ENCODE measurements at places on chromosomes 3 and 15. TPM values are rescaled to one million over a fixed set of nuclear protein-coding genes. Genes with fewer than 3 reads are reported as not detected.

Gene DPH3
- 6.9 TPM for polyA plus RNA-seq

GRCh38 chr3:25906132-25906906 lies 116.4 kb downstream of the OXSM start:
- DNase-seq = no peak
- no peak overlapping the region for H3K27ac ChIP-seq
- H3K4me1 ChIP-seq = no peaks in the 10 kb centered on the region
- no peaks in the 10 kb centered on the region for H3K27me3 ChIP-seq
- H3K4me3 ChIP-seq = no peak overlapping the region

GRCh38 chr3:171397089-171397488 lies 63.1 kb downstream of the TNIK start:
- H3K4me1 ChIP-seq = peaks cover 29% of the 10 kb centered on the region
- H3K27me3 ChIP-seq = no peaks in the 10 kb centered on the region
- H3K36me3 ChIP-seq = no peaks in the 10 kb centered on the region
- DNase-seq = no peak

GRCh38 chr3:119018690-119019463 lies 15.8 kb downstream of the IGSF11 start:
- no peaks in the 10 kb centered on the region for H3K4me1 ChIP-seq
- H3K27ac ChIP-seq = no peak overlapping the region
- H3K36me3 ChIP-seq = no peaks in the 10 kb centered on the region
- no peaks in the 10 kb centered on the region for H3K27me3 ChIP-seq

Gene ISLR
- not detected for polyA plus RNA-seq

- H3K27ac ChIP-seq = no peak overlapping the region
- DNase-seq = no peak
- H3K4me1 ChIP-seq = no peaks in the 10 kb centered on the region
- no peaks in the 10 kb centered on the region for H3K36me3 ChIP-seq
- H3K4me3 ChIP-seq = no peak overlapping the region
Measured at GRCh38 chr3:55876560-55876959, 389.5 kb upstream of the WNT5A start.

- peak; percentile 51 for DNase-seq
- H3K27ac ChIP-seq = peak overlapping the region; percentile 60
- peaks cover 21% of the 10 kb centered on the region for H3K4me1 ChIP-seq
Measured at GRCh38 chr3:130968221-130968620, 58.4 kb downstream of the ASTE1 start.

Gene IL17RE
- polyA plus RNA-seq = 1.6 TPM

DNA sequence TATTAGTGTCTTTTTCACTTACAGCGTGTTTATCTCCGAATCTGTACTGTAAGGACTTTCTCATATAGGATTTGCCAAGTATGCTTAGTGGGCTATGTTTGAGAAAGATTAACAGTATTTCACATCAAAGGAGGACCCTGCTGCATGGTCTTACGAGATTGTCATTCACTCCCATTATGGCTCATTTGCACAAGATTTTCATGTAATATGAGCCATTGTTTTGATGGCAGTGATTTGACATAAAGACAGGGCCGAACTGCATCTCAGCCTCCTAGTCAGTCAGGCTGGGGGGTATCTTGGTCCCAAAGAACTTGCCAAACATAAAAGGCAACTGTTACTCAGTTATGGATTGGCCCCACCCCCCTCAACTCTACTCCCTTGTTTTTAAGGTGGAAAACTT lies 205.9 kb downstream of the ZIC1 start:
- no peak for DNase-seq
- peaks cover under 1% of the 10 kb centered on the region for H3K27me3 ChIP-seq
- no peaks in the 10 kb centered on the region for H3K36me3 ChIP-seq
- no peaks in the 10 kb centered on the region for H3K4me1 ChIP-seq
- H3K4me3 ChIP-seq = no peak overlapping the region
- H3K27ac ChIP-seq = no peak overlapping the region

Gene GHSR
- polyA plus RNA-seq = not detected

Gene ESYT3
- polyA plus RNA-seq = not detected

- H3K4me1 ChIP-seq = no peaks in the 10 kb centered on the region
- DNase-seq = no peak
- no peaks in the 10 kb centered on the region for H3K27me3 ChIP-seq
- no peaks in the 10 kb centered on the region for H3K36me3 ChIP-seq
- H3K4me3 ChIP-seq = no peak overlapping the region
Measured at GRCh38 chr15:49860101-49860500, 239.3 kb downstream of the DTWD1 start.

DNA sequence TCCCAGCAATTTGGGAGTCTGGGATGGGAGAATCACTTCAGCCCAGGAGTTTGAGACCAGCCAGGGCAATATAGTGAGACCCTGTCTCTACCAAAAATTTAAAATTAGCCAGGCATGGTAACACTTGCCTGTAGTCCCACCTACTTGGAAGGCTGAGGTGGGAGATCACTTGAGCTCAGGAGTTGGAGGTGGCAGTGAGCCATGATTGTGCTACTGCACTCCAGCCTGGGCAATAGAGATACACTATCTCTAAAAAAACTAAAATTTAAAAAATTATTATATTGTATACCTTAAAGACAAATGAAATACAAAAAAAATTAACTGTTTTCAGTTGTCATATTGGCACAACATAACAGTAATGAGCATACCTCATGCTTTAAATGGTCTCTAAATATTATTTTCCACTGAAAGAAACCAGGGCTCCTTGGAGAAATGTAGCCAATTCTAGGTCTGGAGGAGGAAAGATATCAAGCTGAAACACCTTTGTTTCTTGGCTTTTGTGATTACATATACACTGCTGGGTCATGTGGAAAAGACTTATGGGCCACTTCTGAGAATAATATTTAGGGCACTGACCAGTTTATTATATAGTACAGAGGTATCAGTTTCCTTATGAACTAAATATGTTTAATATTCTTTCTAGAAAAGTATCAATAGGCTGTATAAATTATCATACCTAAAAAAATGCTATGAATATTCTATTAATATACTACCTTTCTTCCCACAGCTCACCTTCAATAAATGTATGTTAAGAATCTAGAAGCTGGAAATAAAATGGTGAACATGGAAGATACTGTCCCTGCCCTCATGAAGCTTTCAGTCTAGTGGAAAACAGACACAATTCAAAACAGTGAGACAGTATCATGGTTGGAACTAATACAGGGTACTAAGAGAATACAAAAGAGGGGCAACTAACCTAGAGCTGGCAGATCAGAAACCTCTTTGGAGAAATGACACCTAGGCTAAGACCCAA lies 119.5 kb downstream of the TMCC1 start:
- no peak for DNase-seq
- H3K4me3 ChIP-seq = no peak overlapping the region
- no peaks in the 10 kb centered on the region for H3K27me3 ChIP-seq
- no peak overlapping the region for H3K27ac ChIP-seq
- H3K4me1 ChIP-seq = no peaks in the 10 kb centered on the region

DNA sequence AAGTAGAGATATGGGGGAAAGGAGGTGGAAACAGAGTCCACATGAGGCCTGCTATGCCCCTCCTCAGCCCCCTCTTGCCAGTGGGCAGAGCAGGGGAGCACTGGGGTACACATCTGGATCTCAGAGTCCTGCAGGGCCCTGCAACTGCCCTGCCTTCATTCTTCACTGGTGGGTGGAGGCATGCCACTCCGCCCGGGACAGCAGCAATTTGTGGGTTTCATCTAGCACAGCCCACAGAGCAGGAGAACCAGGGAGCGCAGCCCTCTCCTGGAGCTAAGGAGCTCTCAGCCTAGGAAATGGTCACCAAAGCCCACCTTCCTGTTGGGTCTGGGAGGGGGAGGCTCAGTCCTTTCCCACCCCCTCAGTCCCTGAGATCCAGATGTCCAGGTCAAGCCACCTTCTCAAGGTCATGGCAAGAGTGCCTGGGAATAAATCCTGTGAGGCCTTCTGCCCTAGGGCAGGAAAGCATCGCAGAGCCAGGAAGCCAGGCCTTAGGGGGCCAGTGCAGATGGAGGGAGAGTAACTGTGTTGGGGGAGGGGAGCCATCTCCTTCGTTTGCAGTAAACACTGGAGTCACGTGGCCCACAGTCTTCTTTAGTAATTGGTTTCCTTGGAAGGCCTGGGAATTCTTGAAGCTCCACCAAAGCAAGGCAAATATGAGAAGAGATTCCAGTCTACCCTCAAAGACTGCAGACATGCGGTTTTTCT lies 31.0 kb downstream of the ANP32A start:
- DNase-seq = peak; percentile 84
- no peak overlapping the region for H3K4me3 ChIP-seq
- no peaks in the 10 kb centered on the region for H3K27me3 ChIP-seq
- H3K36me3 ChIP-seq = peaks cover 5% of the 10 kb centered on the region

DNA sequence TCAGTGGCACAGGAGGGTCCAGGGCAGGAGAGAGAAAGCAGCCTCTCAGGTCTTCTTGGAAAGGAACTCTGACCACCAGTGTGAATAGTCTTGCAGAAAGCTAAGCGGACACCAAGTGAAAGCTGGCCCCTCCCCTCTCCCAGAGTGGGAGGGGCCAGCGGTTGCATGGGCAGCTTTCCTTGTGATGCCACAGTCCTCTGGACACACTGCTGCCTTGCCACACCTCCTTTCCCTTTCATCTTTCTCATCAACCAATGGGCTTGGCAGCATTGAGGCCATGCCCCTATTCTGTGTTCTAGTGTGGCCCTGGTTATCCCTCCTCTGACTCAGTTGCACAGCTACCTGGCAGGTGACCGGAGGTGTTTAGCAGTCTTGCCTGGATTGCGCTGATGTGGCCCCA lies 49.7 kb upstream of the GOLGA6B start:
- H3K27me3 ChIP-seq = no peaks in the 10 kb centered on the region
- H3K4me3 ChIP-seq = no peak overlapping the region
- no peaks in the 10 kb centered on the region for H3K36me3 ChIP-seq
- H3K4me1 ChIP-seq = no peaks in the 10 kb centered on the region

GRCh38 chr3:64985072-64985471 lies 297.3 kb upstream of the ADAMTS9 start:
- H3K27ac ChIP-seq = no peak overlapping the region
- peaks cover 12% of the 10 kb centered on the region for H3K4me1 ChIP-seq
- H3K4me3 ChIP-seq = no peak overlapping the region
- no peaks in the 10 kb centered on the region for H3K36me3 ChIP-seq

Gene THSD4
- polyA plus RNA-seq = 10.0 TPM

Gene ZNF619
- 2.3 TPM for polyA plus RNA-seq

DNA sequence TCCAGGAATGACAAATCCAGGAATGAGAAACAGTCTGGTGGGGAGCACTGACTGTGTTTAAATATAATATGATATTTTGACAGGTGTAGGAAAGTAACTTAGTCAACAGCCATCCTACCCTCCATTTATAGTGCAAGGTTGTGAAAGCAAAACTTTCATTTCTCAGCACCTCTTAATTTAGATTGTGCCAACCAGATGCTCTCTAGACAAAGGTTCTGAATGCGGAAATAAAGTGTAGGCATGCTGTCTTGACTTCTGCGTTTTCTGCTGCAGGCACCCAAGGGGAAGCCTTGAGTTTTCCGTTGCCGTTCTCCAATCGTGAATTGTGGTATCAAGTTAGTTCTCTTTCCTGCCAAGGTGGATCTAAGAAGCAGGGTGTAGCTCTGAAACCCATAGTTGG lies 261.9 kb upstream of the SUCLG2 start:
- H3K4me1 ChIP-seq = no peaks in the 10 kb centered on the region
- no peaks in the 10 kb centered on the region for H3K27me3 ChIP-seq
- H3K36me3 ChIP-seq = no peaks in the 10 kb centered on the region

Gene CCDC39
- polyA plus RNA-seq = not detected

Gene OR5K2
- not detected for polyA plus RNA-seq

DNA sequence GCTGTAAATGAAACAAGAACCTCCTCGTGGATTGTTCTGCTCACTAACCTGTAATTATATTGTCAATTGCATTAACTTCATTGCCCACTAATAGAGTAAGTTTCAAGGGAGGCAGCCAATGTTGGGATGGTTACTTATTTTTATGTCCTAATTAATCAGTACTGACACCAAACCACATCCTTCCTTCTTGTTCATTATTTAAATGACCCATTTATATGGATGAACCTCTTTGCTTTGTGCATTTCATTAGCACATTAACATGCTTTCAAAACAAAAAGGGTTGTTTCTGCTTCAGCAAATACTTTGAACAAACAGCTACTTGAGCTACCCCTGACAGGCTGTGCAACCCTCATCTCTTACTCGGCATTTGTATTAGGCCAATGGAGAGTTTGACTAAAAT lies 374.2 kb downstream of the MECOM start:
- peaks cover 15% of the 10 kb centered on the region for H3K4me1 ChIP-seq
- H3K36me3 ChIP-seq = no peaks in the 10 kb centered on the region
- H3K27ac ChIP-seq = no peak overlapping the region
- DNase-seq = no peak

GRCh38 chr15:92018535-92019239 lies 165.2 kb downstream of the SLCO3A1 start:
- no peaks in the 10 kb centered on the region for H3K4me1 ChIP-seq
- no peak overlapping the region for H3K4me3 ChIP-seq
- H3K36me3 ChIP-seq = no peaks in the 10 kb centered on the region

GRCh38 chr15:74275957-74276356 lies 39.8 kb downstream of the CCDC33 start:
- DNase-seq = no peak
- no peak overlapping the region for H3K27ac ChIP-seq
- H3K4me1 ChIP-seq = no peaks in the 10 kb centered on the region
- peaks cover 3% of the 10 kb centered on the region for H3K27me3 ChIP-seq

DNA sequence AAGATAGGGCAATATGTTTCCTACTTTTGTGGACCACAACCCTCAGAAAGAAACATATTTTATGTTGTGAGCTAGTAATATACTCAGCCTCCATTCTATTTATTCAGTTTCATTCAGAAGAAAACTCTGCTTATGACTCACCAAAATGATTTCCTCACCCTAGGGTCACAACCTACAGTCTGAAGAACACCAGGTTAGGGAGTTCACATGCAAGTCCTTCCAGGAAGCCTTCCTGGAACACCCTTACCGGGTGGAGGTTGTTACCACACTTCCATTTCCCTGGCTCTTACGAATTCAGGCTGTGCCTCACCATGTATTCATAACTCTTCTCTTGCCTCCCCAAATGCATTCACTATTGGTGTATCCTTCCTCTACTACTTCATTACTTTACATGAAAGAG lies 228.0 kb upstream of the ADAMTS9 start:
- no peak overlapping the region for H3K4me3 ChIP-seq
- H3K36me3 ChIP-seq = no peaks in the 10 kb centered on the region
- peak; percentile 74 for DNase-seq
- H3K27me3 ChIP-seq = no peaks in the 10 kb centered on the region

- no peak for DNase-seq
- no peaks in the 10 kb centered on the region for H3K36me3 ChIP-seq
- no peak overlapping the region for H3K4me3 ChIP-seq
- H3K27me3 ChIP-seq = peaks cover 3% of the 10 kb centered on the region
- H3K27ac ChIP-seq = no peak overlapping the region
Measured at GRCh38 chr3:5093731-5094130, 28.4 kb upstream of the ARL8B start.

- H3K4me1 ChIP-seq = no peaks in the 10 kb centered on the region
- DNase-seq = no peak
- H3K27me3 ChIP-seq = no peaks in the 10 kb centered on the region
- H3K36me3 ChIP-seq = no peaks in the 10 kb centered on the region
- no peak overlapping the region for H3K4me3 ChIP-seq
Measured at GRCh38 chr15:70345251-70346019, 247.7 kb upstream of the TLE3 start.

GRCh38 chr3:131699001-131699400 lies 196.2 kb upstream of the MRPL3 start:
- no peak for DNase-seq
- H3K27me3 ChIP-seq = no peaks in the 10 kb centered on the region
- no peaks in the 10 kb centered on the region for H3K4me1 ChIP-seq

- H3K4me1 ChIP-seq = no peaks in the 10 kb centered on the region
- H3K27ac ChIP-seq = no peak overlapping the region
- no peaks in the 10 kb centered on the region for H3K27me3 ChIP-seq
- no peak for DNase-seq
Measured at GRCh38 chr3:46183330-46183729, 24.8 kb downstream of the CCR1 start.

GRCh38 chr3:18334837-18335601 lies 90.1 kb downstream of the SATB1 start:
- no peaks in the 10 kb centered on the region for H3K4me1 ChIP-seq
- no peaks in the 10 kb centered on the region for H3K27me3 ChIP-seq
- no peak overlapping the region for H3K27ac ChIP-seq
- H3K4me3 ChIP-seq = no peak overlapping the region
- no peak for DNase-seq

Gene IL17RB
- 0.04 TPM for polyA plus RNA-seq

All from endothelial cell of umbilical vein (primary cell).